ENCODE measurements at places on chromosomes 12 and 14.

DNA sequence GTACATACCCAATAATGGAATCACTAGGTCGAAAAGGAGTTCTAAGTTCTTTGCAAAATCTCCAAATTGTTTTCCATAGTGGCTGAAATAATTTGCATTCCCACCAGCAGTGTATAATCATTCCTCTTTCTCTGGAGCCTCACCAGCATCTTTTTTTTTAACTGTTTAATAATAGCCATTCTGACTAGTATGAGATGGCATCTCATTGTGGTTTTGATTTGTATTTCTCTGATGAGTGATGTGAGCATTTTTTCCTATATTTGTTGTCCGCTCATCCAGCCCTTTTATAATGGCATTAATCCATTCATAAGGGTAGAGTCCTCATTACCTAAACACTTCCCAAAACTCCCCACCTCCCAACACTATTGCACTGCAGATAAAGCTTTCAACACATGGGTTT, 278.3 kb downstream of the SEC23A start:
- no peak for DNase-seq

DNA sequence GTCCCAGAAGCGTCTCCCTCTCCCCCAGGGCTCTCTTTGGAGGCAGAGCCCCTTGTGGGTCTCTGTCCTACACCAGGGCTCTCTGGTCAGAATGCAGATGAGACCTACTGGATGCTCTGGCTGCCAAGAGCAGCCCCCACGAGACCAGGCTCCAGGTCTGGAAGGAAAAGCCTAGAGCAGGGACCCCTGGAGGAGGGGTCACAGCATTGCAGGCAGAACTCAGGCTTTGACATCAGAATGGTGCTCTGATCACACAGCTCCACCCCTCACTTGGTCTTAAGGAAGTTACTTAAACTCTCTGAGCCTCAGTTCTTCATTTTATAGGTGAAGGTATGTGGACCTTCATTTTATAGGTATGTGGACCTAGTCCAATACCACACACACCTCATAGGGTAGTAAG, 83.1 kb downstream of the ARL6IP4 start:
- DNase-seq: no peak

DNA sequence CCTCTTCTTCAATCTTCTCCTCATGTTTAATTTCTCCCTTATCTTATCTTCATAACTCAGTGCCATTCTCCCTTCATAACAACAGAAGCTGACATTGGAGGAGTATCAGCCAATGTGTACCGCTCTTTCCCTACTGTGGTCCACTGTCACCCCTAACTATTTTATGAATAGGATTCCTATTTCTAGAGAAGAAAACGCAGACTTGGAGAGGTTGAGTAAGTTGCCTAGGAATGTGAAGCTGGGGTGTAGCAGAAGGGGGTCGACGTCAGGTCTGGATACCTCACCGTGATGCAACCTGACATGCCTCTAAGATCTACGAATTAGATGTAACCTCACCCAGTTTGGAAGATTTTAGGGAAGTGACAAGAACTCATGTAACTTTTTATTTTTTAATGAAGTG, 17.1 kb downstream of the LMO3 start:
- no peak for DNase-seq

DNA sequence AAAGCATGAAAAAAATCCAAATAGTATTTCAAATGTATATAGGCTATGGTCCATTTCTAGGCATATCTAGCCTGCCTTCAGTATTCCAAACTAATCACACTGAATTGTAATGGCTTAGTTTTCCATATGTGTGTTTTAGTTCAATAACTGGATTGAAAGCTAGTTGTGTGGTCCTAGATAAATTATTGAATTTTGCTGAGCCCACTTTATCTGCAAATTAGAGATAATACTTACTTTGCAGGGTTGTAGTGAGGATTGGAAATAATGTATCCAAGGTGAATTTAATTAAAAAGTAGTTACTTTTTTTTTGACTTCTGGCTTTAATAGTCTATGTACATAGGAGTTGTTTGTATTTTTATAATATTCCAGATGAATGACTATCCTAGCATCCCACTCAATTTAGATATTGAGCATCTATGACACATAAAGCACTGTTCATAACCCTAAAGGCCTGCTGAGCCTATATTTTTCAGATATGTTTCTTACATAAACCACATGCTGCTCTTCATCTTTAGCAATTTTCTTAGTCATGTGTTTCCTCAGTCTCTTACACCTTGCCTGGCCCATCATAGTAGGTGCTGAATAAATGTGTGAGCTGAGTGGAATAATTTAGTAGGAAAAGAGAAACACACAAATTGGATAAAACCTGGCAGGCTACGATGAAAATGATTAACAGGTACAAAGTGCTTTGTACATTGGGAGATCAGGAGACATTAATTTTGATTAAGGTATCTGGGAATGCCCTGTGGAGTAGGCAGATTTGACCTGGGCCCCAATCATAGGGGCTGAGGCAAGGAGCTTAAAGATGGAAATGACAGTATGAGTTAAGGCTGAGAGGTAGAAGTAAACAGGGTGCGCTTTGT, 1.1 kb upstream of the ATP23 start:
- DNase-seq: no peak

GRCh38 chr14:72844524-72844923, 49.4 kb downstream of the DPF3 start:
- no peak for DNase-seq

DNA sequence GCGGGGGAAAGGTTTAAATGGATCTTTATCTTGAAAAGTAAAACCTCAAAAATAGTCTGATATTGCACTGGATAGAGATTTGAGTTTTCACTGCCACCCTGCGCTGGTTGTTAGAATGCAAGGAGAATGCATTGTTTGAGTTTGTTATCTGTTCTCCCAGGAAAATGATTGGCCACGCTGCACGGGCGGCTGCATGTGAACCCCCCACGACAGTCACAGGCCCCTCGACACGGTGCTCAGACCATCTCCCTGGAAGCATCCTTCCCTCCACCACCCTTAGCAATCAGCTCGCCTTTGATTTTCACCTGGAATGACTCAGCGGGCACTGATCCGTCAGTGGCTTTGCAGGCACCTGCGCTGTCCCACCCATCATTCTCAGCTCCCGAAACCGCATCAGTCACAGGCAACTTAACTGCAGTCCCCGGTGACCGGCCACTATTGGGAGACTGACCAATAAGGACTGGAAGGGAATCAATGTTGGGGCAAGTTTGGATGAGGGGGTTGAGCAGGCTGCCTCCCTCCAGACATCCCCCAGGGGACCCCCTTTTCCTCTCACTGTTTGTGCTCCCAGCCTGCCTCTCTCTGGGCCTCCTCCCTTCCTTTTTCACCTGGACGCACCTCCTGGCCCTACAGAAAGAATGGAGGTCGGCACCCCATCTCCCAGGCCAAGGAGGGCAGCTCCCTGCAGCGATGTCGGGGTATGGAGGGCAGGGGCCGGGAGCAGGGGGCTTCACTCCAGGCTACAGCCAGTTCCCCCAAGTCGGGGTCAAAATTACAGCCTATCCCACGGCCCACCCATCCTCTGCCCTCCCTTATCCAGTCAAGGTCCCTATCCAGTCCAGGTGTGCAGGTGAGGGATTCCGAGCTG, 28.5 kb upstream of the C14orf180 start:
- DNase-seq: no peak

GRCh38 chr14:101006008-101006407, 102.5 kb upstream of the RTL1 start:
- DNase-seq: no peak

GRCh38 chr14:73612339-73613045, at the start of gene ACOT6:
Gene ACOT6, plus strand, starts transcription at chr14:73612517. Its CDS starts 55 bp downstream, at chr14:73612572.
- peak; percentile 54 for DNase-seq

All from prostate gland (tissue), 2 donors.